Activated CD4-positive, alpha-beta T cell treated with anti-CD3 and anti-CD28 coated beads, Interleukin-2, amount 50 U/mL, for 4 hours (primary cell): ENCODE measurements at places on chromosomes 7 and 10.

GRCh38 chr10:14468023-14468441 is 137.3 kb upstream of the FRMD4A start:
- no peak for DNase-seq

DNA sequence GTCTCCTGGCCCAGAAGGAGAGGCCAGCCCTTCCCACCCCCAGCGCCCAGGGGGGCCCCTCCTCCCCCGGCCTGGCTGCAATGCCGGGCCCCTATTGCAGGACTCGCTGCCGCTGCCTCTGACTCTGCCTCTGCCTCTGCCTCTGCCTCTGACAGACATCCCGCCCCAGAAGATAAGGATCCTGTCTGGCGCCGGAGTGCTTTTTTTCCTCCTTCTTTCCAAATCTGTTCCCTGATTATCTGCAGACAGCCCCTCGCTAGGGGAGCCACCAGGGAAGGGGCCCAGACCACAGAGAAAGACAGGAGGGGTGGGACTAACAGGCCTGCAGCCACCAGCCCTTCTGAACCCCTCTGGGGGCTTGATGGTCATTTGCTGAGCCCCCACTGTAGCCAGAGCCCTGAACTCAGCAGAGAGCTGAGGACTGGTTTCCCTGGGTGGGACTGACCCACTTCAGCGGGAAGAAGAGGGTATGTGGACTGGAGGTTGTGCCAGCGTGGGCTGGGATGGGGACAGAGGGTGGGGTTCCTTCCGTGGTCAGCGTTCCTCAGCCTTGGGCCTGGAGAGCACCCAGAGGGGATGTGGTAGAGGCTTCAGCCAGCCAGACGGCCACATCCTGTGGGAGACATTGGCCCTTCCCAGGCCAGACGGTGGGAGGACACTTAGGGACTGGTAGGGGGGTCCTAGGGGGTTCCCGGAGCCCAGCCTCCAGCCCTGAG is 22.8 kb downstream of the UNC5B start:
- no peak for DNase-seq

GRCh38 chr10:110040767-110041478 is 33.1 kb downstream of the ADD3 start:
- DNase-seq, result no peak

DNA sequence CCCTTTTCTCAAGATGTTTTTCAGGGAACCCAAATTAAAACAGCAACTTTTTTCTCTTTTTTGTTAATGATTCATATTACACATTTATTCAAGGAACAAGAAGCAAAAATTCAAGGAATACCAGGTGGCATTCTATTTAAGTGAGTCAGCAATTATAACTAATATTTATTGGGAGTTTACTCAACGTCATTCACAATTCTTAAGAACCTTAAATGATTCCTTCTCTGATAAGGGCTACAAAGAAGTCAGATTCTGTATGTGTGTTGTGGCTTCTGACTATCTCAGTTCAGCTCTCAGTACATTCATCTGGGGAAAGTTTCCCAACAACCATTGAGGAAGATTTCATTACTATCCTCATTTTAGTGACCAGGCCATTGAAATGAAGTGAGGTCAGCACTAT is 470.7 kb upstream of the AKR1E2 start:
- no peak for DNase-seq

- DNase-seq, result no peak
Measured at GRCh38 chr10:130771491-130771946, 540.0 kb downstream of the TCERG1L start.

DNA sequence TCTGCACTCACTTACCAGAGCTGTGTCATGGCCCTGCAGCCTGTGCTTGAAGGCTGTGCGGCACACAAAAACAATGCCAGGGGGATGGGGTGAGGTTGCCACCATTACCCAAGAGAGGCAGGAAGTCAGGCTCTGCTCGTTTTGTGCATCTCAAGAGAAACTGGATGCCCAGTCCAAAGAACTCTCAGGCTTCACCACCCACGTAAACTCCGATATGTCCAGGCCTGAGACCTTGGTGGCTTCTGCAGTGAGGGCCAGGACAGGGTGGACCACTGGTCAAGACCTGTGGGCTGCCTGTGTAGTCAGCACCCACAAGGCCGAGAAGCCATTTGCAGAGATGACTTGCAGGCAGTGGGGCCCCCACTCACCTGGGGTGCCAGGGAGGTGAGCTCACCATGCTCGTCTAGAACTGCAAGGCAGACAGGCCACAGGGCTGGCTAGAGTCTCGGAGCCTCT is 54.7 kb upstream of the EBF3 start:
- no peak for DNase-seq

GRCh38 chr10:12484002-12484918 is 134.9 kb downstream of the CAMK1D start:
- DNase-seq, result no peak

DNA sequence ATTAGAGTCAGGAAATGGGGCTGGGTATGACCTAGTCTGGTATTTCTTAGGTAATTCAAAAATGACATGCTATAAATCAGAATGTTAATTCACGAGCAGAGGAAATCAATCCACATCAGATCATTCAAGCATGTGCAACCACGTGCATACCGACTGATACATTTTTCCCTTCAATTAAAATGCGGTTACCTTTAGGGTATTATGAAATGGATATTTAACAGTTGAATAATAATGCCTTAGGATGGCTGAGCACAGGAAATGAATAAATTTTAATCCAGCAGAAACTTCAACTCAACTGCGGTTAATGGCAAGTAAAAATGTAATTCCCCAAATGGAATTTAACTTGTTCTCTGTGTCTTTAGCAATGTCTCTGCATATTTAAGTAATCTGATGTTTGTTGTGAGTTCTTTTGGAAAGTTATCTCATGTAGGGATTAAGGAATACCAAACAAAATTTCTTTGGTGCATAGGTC is 9.2 kb downstream of the CPA2 start:
- no peak for DNase-seq

- no peak for DNase-seq
Measured at GRCh38 chr7:1234881-1235500, 2.3 kb downstream of the UNCX start.

GRCh38 chr10:4635883-4636282 is 190.1 kb upstream of the AKR1E2 start:
- DNase-seq, result no peak

- DNase-seq, result no peak
Measured at GRCh38 chr7:47819607-47819920, 128.7 kb downstream of the PKD1L1 start.

DNA sequence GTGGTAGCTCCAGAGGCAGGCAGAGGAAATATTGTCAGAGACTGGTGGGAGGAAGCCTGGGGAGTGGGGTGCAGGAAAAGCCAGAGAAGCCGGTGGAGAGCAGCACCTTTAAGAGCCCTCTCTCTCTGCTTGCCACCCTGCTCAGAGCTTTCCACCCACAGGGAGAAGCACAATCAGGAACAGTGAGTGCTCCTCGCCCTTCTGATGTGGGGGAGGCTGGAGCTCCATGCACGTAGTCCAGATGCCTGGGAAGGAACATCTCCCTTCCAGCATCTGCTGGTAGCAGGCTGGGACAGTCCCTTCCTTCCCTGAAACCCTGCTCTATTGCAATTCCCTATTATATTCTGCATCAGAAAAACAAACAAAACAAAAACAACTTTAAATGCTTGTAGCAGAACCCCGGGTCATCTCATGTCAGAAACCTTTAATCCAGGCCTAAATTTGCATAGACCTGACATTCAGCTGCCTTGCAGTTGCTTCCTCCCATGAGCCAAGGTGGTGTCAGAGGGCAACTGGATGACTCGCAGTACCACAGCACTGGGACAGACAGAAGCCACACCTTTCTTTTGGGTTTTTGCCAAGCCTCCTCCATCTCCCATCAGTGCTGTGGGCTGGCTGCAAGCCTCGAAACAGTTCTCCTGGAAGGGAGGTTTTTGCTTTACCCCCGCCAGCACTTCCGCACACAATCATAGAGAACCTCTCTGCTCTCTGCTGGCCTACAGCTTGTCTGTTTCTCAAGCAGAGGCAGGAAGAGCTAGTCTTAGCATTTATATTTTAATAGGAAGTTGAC is 13.1 kb downstream of the AVPI1 start:
- DNase-seq, result no peak

- no peak for DNase-seq
Measured at GRCh38 chr7:115332691-115333090, 410.8 kb downstream of the MDFIC start.

DNA sequence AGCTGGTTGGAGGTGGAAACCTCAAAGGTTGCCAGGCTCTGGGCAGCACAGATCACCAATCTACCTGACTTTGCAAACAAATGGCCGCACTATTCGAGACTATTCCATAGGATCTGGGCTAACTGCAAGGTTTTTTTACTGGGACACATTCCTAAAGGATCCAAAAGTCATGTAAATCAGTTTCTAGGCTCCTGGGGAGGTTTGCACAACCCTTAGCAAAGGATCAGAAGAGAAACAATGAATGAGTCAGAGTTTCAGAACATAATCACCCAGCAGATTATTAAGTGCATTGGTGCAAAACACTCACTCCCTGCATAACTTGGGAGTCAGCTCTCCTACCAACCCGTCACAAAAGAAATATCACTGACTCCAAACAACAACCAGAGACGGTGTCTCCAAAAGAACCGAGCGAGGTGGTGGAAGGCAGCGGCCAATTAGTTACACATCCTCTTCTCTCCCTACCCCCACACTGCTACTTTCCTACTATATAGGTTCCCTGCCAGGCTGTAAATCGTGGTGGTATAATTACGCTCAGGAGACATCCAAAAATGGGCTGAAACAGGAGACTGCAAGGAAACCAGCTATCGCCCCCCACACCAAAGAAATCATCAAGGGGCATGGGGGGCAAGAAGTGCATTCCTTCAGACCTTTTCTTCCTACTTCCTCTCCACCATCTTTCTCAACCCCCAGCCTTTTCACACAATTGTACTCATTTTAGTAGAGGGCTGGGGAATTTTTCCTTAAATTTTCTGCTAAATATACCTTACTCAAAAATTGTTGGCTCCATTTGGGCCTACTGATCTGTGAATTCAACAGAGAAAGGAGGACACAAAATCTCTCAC is 3.2 kb downstream of the UBE2H start:
- DNase-seq, result no peak

DNA sequence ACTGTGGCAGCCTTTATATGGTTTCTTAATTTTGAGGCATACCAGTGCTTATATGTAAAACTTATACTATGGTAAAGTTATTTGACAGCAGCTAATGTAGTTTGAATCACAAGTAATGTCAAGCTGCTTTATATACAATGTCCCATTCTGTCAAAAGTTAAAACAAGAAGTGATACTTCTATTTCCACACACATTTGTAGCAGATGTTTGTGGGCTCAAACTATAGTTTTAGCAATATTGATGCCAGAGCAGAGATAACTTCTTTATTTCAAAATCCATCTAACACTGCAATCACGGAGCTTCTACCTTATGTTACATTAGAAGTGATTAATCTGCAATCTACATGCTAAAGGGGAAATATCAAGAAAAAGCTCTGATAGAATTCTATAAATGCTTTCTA is 149.6 kb downstream of the ADK start:
- no peak for DNase-seq

- DNase-seq, result no peak
Measured at GRCh38 chr10:66639371-66639770, 286.5 kb upstream of the LRRTM3 start.
